ENCODE measurements at places on chromosomes 1 and 21.

DNA sequence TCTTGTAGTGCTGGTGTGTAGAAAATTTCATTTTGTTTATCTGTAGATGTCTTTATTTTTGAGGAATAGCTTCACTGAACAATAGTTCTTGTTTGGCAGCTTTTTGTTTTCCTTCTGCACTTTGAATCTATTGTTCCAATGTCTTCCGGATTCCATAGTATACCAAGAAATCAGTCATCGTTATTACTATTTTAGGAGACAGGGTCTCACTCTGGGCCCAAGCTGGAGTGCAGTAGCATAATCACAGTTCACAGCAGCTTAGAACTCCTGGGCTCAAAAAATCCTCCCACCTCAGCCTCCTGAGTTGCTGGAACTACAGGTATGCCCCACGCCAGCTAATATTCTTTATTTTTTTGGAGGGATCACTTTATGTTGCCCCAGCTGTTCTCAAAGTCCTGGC is 67.7 kb upstream of the RGS2 start:
- DNase-seq: no peak

GRCh38 chr1:17540255-17541001 is 930 bp downstream of the ARHGEF10L start:
- no peak for DNase-seq

DNA sequence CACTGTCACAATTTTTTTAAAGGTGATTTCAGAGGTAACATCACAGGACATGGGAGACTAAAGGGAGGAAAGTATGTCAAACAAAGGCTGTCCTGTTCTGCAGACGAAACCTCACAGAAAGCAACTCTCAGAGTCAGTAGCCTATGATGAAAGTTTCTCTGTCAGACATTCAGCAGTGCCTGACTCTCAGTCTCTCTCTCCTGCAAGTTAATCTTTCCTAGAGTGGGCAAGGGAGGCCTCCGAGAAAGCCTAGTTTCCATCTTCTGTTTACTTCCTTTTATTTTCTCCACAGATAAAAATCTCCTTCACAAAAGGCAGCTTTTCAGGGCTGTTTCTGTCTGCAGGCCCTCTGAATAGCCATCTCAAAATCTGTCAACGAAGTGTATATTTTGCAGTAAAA is 24.9 kb upstream of the FMO2 start:
- no peak for DNase-seq

- DNase-seq: no peak
Measured at GRCh38 chr1:224710196-224710595, 94.1 kb downstream of the CNIH3 start.

DNA sequence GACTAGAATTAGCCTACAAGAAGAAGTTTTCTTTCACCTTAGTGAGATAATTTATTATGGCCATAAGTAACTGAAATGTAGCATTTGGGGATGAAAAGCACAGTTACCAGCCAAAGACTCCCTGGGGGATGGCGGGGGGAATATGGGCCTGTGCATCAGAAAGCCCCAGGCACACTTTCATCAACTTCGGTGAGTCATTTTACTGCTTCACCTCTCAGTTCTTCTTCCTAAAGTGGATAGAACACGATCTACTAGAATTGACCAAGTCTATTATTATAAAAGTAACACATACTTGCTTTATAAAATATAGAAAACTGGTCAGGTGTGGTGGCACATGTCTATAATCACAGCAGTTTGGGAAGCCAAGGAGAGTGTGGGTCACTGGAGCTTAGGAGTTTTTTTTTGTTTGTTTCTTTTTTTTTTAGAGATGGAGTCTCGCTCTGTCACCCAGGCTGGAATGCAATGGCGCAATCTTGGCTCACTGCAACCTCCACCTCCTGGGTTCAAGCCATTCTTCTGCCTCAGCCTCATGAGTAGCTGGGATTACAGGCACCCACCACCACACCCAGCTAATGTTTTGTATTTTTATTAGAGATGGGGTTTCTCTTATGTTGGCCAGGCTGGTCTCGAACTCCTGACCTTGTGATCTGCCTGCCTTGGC is 141.8 kb downstream of the ZZZ3 start:
- no peak for DNase-seq

DNA sequence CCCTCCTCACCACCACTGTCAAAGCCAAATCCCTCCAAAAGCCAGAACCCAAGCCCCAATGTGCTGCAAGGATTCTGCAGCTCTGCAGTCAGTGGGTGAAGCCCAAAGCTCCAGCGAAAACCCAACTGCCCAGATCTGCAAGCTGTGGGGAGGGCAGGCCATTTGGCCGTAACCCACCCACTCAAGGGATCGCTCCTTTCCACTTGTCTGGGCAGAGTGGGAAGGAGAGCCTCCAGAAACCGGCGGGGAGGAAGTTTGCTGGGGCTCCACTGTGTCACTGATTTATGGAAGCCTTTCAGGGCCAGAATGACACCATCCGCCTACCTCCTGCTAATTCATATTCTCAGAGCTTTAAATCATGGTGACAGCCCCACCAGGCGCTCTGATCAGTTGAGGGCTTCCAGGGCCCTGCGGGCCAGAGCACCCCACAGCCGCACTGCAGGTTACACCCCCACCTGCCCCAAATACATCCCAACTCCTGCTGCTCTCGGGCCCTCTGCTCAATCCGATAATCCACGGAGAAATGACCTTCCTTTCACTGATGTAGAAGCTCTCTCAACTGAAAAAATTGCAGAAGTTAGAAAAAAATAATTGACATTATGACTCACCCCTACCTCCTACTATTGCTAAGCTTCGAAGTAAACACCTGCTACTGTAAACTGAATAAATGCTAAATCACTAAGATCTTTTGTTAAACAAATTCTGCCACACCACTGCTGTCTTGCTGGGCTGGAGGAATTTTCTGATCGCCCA is 40.6 kb upstream of the RAB4A start:
- DNase-seq: no peak

DNA sequence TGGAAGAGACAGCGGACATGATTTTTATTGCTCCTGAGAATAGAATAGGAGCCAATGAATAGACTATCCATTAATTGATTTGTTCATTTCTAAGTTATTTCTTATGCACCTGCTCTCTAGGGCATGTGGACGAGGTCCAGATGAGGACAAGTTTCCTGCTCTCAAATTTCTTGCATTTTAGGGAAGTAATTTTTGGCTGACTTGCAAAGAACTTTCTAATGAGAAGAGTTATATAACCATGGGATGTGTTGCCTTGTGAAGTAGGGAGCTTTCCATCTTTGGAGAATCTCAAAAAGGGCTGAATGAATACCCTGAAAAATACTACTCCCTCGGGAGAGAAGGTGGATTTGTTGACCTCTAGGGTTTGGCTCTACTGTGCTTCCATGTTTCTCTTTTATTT is 243.0 kb downstream of the KIF26B start:
- DNase-seq: no peak

- no peak for DNase-seq
Measured at GRCh38 chr1:223338811-223339746, 24.9 kb downstream of the SUSD4 start.

GRCh38 chr1:165403835-165404482 is 41.0 kb downstream of the RXRG start:
- DNase-seq: no peak

DNA sequence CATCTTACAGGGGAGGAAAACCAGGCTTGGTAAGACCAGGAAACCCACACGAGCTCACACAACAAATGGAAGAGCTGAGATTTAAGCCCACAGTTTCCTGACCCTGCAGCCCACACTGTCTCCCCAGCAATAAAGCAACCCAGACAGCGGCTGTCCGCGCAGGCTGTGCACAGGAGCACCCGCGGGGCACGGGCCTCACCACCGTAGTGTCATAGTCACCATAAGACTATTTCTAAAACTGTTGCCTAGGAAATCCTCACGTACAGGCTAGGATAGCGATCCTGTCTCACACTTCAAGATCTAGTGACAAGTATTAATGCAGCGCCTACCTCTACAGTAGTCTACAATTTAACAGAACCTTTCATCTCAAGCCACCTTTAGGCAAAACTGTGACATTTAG is 54.0 kb upstream of the SYT6 start:
- DNase-seq: no peak

DNA sequence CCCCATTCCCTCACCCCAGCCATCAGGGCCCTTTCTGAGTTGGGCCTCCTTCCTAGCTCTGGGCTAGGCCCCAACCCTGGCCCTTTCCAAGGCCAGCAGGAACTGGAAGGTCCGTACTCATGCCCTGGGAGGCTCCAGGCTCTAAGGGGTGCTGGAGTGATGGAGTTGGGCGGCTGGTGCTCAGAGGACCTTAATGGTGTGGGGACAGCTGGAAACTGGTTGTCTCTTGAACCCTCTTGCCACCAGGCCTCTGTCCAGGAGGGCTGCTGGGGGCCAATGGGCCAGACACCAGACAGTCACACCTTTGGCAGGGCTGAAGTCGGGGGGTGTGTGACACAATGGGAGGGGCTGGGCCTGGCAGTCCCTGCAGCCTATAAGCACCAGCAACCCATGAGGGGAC is 9.2 kb upstream of the PADI1 start:
- no peak for DNase-seq

GRCh38 chr1:89260042-89260441 is 12.6 kb downstream of the GBP5 start:
- no peak for DNase-seq

DNA sequence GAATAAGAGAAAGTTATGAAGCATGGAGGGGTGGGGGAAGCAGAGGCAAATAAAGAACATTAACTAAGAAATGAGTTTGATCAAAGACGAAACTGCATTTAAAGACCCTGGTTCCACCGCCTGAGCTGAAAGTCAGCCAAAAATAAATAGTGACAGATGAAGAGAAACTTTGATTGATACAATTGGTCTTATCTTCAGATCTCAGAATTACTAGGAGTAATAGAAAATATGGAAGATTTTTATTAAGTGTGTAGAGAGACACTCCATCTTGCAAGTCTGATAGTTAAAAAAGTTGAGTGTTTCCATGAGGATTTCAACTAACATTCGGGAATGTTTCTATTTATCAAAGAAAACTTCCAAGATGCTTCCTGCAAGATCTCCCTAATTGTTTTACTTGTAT is 418.2 kb upstream of the ADGRL2 start:
- no peak for DNase-seq
